ENCODE measurements at places on chromosomes 6 and 20. TPM values are rescaled to one million over a fixed set of nuclear protein-coding genes. Genes with fewer than 3 reads are reported as not detected.

DNAH8 gene
- polyA plus RNA-seq: 0.31 TPM

BPIFB2 gene
- polyA plus RNA-seq: not detected

HRH3 gene
- polyA plus RNA-seq: 0.19 TPM

XKR7 gene
- polyA plus RNA-seq: 0.25 TPM

TMEM170B gene
- polyA plus RNA-seq: 8.2 TPM

GNMT gene
- polyA plus RNA-seq: 1.5 TPM

PAK5 gene
- polyA plus RNA-seq: 0.49 TPM

MUCL3 gene
- 0.07 TPM for polyA plus RNA-seq

VWA7 gene
- polyA plus RNA-seq: 14.0 TPM

PACRG gene
- 14.8 TPM for polyA plus RNA-seq

POM121L2 gene
- polyA plus RNA-seq: not detected

DEF6 gene
- polyA plus RNA-seq: 5.7 TPM

NDUFAF4 gene
- 32.4 TPM for polyA plus RNA-seq

BMP6 gene
- 7.7 TPM for polyA plus RNA-seq

GRIK2 gene
- polyA plus RNA-seq: 19.0 TPM

TRIM40 gene
- polyA plus RNA-seq: not detected

MCHR2 gene
- polyA plus RNA-seq: not detected

MUC21 gene
- not detected for polyA plus RNA-seq

All from renal pelvis (tissue), 12 donors.